Activated CD4-positive, CD25-positive, alpha-beta regulatory T cell (primary cell): ENCODE measurements at places on chromosomes 16 and 17.

GRCh38 chr17:43327834-43328420 lies 70.9 kb upstream of the ARL4D start:
- DNase-seq = no peak

GRCh38 chr17:31136319-31136718 lies 41.5 kb downstream of the NF1 start:
- DNase-seq = no peak

DNA sequence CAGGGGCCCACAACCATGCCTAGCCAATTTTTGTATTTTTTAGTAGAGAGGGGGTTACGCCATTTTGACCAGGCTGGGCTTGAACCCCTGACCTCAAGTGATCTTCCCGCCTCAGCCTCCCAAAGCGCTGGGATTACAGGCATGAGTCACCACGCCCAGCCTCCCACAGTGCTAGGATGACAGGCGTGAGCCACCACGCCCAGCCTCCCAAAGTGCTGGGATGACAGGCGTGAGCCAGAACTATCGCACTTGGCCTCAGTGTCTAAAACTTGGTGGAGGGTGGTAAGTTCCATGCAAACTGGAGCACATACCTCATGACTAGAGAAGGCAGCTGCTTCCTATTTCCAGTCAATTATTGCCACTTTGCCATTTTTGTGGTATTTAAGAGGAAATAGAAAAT lies 7.1 kb downstream of the HSD17B2 start:
- DNase-seq = no peak

DNA sequence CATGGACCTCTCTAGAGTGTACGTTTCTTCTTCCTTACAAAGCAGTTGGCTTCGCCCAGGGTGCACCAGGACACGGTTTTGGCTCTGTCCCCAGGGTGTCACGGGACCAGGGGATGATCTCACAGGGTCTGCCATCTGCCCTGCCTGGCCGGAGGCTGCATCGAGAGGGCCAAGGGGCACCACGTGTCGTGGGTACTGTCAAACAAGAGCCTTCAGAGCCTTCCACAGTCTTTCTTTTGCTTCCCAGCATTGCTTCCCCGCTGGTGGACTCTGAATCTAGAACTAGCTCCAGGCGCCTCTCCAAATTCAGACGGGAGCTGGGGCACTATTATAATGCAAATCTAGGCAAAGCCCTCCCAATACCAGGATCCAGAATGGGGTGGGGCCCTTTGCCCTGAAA lies 47.9 kb downstream of the MAPT start:
- no peak for DNase-seq
